GM13976 (cell line): ENCODE measurements at places on chromosomes 2 and 18.

DNA sequence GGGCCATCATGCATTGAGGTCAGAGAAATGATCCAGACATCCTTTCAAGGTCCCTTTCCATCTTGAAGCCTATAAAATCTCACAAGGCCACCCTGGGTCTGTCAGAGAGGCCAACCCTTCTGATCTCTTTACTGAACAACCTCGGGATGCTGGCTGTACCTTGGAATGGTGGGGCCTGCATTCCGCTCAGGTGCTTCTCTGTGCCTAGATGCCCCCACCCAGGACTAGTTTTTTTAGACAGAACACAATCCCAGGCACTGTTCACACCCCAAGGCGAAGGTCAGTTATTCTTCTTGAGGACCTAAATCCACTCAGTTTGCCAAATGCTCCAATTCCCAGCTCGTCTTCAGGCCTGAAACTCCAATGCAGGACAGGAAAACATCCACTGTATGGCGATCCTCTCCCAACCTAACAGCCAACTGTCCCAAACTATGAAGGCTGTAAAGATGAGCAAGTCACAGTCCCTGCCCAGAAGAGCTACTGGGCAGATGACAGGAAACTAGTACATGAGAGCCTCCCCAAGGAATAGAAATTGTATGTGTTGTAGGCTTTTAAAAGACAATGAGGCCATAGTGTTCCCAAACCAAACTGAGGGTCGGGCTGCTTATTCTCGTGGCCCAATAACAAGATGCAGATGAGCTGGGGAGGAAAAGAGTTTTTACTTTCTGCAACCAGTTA, 154.4 kb upstream of the ACAA2 start:
- no peak for DNase-seq

- DNase-seq = no peak
Observed at GRCh38 chr2:120542911-120543527, 192.6 kb upstream of the GLI2 start.

- DNase-seq = no peak
Observed at GRCh38 chr2:70536517-70537055, 17.0 kb downstream of the TGFA start.

DNA sequence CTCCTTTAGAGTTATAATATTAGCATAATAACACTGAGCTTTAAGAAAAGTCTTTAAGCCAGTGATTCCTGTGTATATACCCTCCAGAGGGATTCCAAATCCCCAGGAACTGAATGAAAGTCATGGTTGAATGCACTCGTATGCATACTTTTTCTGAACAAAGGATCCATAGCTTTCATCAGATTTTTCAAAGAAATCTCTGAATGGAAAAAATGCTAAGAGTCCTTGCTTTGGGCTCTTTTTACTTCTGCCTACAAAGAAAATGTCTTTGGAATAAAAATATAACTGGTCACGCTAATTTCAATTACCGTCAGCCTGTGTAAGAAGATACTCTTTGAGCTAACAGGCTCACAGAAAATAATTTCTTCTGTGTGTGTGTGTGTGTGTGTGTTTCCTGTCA, 939.5 kb downstream of the ERBB4 start:
- no peak for DNase-seq

DNA sequence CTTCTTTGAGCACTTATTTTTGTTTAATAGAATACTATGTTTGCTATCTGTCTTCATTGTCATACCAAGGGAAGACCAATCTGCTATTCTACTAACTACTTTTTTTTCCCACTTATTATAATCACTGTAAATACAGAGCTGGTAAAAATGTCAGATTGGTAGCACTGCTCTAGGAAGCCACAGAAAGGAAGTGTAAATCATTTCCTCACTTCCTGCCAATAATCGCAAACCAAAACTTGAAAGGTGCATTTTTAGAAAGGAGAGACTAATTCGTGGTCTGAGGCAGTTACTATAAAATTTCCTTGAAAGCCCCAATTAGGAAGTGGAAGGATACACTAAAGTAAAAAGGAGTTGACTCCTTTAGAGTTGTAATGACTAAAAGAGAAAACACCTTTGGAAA, 13.9 kb upstream of the THSD7B start:
- no peak for DNase-seq

- no peak for DNase-seq
Observed at GRCh38 chr2:192267484-192267883, 72.8 kb upstream of the TMEFF2 start.

DNA sequence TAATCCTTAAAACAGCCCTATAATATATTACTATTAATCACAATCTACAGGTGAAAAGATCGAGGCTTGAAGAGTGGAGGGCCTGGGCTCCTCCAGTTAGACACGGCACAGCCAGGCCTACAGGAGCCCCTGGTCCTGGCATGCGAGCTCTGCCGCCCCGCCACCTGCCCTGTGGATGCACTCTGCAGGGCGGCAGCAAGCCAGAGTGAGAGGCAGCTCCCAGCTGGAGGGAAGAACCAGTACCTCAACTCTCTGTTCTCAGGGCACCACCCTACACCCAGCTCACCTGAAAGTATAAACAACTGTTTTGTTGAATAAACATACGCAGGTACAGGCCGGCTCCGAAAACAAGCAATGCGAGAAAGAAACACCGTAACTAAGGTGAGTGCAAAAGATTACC, 34.6 kb downstream of the EIPR1 start:
- no peak for DNase-seq

- DNase-seq = no peak
Observed at GRCh38 chr2:27218614-27219013, 1.4 kb downstream of the CAD start.

GRCh38 chr2:38966678-38967077, 77.0 kb downstream of the ARHGEF33 start:
- DNase-seq = no peak

GRCh38 chr2:199814817-199815211, 36.2 kb downstream of the FTCDNL1 start:
- no peak for DNase-seq

DNA sequence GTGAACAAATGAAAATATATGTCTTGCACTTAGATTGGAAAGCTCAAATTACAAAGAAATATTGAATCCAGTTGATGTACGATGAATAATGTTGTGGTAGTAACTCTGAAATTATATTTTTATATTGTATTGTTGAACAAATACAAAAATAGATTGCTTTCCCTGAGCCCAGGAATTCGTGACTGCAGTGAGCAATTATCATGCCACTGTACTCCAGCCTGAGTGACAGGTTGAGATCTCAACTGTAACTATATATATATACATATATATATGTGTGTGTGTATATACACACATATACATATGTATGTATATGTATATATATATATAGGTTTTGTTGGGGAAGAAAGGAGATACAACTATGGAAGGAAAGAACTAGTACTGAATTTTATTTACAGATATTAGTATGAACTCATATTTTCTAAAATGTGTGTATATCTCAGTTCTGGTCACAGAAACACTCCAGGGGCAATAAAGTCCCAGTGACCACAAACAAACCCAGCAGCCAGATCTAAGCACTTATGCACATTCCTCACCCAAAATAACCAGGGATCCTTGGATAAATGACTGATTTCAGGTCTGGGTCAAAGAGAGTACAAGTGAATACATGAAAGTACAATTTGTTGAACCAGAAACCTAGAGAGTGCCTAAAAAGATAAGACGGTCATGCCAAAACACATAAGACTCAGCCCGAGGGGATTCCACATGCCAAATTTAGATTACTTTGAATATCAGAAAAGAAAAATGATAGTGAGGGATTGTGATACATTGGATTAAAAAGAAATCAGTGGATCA, 146.3 kb downstream of the TMX3 start:
- DNase-seq = no peak

- DNase-seq = peak; percentile 81
Observed at GRCh38 chr2:86783615-86784339, 6.9 kb downstream of the CD8A start.

- no peak for DNase-seq
Observed at GRCh38 chr2:11581797-11582611, 48.2 kb downstream of the GREB1 start.

DNA sequence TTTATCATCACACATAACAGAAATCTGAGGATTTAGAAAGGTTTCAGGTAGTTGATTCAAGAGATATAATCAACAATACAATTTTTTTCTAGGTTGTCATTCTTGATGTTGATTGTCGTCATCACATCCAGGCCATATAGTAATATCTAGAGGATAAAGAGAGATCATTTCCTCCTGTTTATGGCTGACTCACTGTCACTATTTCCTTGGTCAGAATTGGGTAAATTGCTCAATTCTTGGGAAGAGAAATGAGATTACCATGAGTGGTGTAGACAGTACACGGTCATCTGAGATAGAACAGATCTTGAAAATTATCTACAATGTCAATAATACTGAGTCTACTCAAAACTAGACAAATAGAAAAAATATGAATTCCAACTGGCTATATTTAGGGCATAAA, 78.8 kb downstream of the ZNF804A start:
- no peak for DNase-seq

DNA sequence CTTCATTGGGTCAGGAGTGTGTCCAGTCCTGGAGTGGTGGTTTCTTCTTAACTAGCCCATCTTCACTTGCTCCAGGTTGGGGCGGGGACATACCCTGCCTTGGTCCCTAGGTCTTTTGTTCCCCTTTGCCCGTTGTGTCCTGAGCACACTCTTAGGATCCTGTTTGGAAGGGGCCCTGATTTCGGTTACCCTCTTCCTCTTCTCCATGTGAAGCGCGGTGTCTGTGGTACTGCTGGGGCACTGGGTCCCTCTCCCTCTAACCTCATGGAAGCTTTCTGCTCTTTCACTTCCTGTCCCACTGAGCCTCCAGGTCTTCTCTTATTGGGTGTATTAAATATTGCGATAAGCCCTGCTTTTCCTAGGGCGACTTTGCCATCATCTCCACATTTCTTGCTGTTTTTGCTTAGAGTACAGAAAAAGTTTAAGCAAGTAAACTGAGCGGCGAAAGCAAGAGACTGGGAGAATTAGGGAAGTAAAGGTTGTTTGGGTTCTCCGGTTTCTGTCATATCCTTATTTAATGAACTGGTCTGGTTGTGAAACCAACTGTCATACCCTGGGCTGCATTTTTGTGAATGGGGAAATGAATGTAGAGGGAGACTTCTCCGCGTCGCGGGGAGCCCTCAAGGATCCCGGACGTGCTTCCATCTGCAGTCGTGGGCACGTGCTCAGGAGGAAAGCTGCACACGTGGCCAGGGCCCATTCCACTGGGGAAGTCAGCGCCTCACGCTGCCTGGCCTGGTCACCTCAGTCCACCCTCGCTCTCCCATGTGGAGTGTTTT, 73.8 kb upstream of the B3GNT7 start:
- no peak for DNase-seq

DNA sequence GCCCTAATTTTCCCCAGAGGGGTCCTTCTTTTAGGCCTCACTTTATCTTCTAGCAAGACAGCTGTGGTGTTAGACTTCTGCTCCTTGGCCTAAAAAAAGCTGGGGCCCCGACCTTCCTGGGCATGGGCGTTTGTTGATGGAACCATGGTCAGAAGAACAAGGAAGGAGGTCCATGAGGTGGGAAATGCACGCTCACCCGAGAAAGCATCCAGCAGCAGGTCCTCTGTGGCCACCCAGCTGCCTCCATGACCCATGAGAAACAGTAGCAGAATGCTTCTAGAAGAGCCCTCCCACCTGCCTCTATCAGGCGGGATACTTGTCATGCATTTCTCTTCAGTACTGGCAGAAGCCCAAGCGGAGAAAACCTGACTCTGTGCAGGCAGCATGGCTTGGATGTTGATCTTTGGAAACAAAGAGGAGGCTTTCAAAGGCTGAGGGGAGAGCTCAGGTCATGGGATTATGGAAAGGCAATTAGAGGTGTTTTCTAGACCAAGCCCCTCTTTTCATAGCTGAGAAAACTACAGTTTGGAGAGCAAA, 249.1 kb downstream of the FAM210A start:
- DNase-seq = no peak

GRCh38 chr2:199784512-199784911, 66.5 kb downstream of the FTCDNL1 start:
- no peak for DNase-seq

DNA sequence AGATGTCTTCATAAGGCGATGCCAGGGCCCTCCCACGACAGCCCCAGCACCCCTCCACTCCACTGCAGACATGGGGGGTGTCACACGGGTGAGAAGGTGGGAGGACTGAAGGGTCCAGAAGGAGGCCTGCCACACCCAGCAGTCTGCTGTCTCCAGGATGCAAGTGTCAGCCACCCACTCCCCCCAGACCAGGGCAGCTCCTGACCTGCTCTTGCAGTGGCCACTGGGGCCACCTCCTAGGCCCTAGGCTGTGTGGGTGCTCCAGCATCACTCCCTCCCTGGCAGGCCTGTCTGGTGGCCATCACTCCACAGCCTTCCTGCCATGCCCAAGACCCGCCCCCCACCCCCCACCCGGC, 171.0 kb downstream of the CELF4 start:
- no peak for DNase-seq

GRCh38 chr18:72283148-72283925, 260.8 kb downstream of the CBLN2 start:
- no peak for DNase-seq

DNA sequence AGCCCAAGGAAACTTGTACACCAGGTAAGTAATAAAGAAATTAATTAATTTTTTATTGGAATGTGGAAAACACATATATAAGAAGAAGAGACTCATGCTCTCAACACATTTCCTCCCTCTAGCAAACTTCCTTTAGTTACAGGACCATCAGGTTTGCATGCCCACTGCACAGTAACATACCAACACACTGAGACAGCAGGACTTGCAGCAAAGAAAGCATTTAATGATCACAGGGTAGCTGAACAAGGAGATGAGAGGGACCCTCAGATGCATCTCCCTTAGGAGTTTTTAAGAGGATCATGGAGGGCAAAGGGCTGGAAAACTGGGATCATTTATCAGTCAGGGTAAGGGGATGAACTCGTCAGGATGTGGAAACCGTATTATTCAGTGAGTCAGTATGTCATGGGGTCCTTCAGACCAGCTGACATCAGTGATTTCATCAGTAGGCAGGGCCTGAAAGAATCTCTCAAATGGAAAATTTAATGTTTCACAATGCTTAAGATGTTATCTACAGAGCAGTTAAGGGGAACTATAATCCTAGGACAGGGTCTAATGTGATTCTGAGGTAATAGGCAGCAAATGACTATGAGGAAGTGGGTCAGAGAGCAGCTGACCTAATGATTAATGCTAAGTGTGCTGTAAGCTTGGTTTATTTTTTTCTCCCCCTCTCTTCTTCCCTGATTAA, 193.8 kb upstream of the RND3 start:
- DNase-seq = no peak

GRCh38 chr2:47129191-47129706, 25.9 kb downstream of the STPG4 start:
- no peak for DNase-seq

- DNase-seq = no peak
Observed at GRCh38 chr2:69384618-69385081, 2.4 kb downstream of the GFPT1 start.

DNA sequence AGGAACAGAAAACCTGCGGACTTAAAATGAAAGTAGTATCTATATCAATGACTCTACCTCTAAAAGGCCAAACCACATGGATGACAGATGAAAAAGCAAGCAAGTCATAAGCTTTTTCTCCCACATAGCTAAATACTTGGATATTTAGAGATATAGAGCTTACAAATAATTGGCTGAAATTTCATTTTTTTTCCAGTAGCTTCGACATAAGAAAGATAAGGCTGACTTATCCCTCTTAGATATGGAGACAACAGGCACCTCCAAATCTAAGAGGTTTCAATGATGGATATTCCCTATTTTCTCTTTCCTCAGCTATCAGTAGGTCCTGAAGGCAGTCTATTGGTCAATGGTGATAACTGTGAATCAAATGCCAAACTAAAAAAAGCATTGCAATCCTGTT, 460.3 kb downstream of the MEIS1 start:
- no peak for DNase-seq
